ENCODE measurements at places on chromosomes 11 and 22. TPM values are rescaled to one million over a fixed set of nuclear protein-coding genes. Genes with fewer than 3 reads are reported as not detected.

- no peak for DNase-seq
These were observed 41.9 kb downstream of the BID start for GRCh38 chr22:17732251-17732854.

DNA sequence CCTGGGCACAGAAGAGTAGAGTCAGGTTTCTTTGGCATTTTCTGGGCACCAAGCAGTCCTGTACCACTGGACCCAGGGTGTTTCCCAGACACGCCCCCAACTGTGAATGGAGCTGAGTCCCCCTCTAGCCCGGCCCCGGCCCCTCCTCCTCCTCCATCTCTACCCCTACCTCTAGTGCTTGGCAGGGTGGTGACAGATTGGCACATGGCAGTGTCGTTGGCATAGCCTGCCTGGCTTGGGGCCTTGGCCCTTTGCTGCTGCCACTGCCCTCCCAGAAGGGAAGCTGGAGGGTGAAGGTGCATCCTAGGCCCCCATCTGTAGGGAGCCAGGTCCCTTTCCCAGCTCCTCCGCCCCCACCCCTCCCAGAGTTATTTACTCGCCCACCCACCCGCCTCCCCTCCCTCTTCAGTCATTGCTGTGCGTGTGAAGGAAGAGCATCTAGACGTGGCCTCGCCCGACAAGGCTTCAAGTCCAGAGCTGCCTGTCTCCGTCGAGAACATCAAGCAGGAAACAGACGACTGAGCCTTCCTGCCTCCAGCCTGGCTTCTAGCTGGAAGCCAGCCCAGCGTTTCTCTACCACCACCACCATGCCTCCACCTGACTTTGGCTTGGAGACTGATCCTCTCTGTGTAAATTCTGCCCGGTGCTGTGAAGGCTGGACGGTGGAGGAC is 10.9 kb downstream of the CHADL start:
- DNase-seq, result no peak

DNA sequence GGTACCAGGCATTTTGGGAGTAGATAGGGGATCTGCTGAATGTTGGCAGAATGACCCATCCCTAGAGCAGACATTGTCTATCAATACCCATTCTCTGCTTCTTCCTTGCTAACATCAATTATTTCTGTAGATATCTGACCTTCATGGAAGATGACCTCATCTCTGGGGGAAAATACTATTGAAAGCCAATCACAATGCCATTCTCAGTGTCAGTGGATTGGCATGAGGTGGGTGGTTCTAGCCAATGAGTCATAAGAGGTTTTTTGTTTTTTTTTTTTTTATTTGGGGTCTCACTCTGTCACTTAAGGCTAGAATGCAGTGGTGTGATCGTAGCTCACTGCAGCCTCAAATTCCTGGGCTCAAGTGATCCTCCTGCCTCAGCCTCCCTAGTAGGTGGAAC is 42.5 kb downstream of the SNX19 start:
- no peak for DNase-seq

The VWCE gene
- 11.1 TPM for total RNA-seq

DNA sequence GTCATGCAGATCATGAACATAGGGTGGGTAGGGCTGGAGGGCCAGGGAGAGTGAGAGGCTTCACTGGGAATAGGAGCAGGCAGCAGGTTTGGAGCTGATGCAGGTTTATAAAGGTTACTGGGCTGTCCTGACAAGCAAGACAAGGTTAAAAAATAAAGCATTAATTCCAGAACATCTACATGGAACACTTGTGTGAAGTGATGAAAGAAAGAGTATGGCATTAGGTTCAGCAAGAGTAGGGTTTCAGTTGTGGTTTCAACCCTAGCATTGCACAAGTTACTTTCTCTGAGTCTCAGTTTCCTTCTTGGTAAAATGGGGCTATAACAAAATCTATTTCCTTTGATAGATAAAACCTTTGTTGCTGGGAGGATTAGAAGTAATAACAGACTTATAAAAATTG is 114.6 kb upstream of the SESN3 start:
- no peak for DNase-seq

The SYT7 gene
- 9.0 TPM for total RNA-seq

DNA sequence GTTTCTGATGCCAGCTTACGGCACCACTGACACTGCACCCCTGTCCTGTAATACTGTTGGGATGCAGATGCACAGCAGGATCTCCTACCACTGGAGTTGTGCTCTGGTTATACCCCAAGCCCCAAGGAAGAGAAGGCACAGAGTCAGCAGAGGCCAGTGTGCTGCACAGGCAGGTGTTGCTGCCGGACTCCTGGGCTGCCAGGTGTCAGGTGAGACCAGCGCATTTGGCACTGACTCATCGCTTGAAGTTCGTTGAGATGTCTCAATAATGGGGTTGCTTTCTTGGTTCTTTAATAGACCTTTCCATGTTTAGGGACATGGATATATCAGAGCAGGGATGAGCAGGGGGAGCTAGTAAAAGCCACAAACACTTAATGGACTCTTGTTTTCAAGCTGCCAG is 75.7 kb upstream of the TTC12 start:
- no peak for DNase-seq

The ME3 gene
- 170 TPM for total RNA-seq

GRCh38 chr11:124533626-124534025 is 9.8 kb downstream of the OR8B12 start:
- DNase-seq, result no peak

The KCNK7 gene
- total RNA-seq, result 0.99 TPM

The OR5B21 gene
- 0.62 TPM for total RNA-seq

The SLC5A1 gene
- 4.8 TPM for total RNA-seq

- no peak for DNase-seq
These were observed 60.1 kb upstream of the PHF21B start for GRCh38 chr22:45069925-45070324.

DNA sequence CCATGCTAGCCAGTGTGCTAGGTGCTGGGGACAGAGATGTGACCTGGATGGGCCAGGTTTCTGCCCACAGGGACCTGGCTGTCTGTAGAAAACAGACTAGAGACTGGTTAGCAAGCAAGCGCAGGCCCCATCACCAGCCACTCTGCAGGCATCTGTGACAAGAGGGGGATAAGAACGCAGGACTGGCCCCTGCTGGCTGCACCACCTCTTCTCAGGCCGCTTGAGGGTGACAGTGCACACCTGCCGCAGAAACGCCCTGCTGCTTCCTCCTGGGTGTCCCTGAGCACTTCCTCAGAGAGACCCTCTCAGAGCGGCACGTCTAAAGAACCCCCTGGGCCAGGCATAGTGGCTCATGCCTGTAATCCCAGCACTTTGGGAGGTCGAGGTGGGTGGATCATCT is 5.9 kb upstream of the PICK1 start:
- DNase-seq, result no peak

GRCh38 chr11:112281726-112282125 is 21.1 kb upstream of the PLET1 start:
- DNase-seq, result no peak

The DDI1 gene
- 17.8 TPM for total RNA-seq

The BCO2 gene
- total RNA-seq, result 11.0 TPM

DNA sequence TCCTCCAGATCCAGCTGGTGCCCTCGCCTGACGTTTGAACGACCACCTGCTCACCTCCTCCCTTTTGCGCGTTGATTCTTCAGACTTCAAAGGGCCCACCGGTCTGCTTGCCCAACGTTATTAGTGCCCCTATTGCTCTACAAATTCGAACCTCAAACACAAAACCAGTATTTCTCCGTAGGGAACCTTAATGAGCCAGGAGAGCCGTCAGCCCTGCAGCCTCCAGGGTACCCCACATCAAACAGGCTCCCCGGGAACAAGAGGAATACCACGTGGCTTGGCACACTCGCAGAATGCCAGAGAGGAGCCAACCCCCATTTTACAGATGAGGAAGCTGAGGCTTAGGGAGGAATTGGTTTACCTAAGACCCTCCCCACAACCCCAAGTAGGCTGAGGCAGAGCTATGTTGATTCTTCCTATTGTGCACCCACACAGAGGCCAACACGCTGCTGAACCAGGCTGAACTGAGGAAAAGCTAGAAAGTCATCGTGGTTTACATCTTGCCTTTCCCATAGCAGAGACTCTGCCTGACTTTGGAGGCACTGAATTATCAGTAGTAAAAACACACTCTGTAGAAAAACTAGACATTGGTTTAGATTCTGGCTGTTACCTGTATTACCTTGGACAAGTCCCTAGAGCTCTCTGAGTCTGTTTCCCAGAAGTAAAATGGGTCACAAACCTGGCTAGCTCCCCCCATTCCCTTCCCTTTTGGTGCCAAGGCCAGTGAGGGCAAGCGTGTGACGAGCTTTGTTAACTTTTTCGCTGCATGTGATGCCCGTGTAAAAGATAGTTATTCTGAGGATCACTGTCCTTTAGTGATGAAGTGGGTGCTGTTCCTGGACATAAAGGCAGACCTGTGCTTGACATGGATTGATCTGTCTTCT is 764 bp downstream of the TKFC start:
- DNase-seq, result no peak

DNA sequence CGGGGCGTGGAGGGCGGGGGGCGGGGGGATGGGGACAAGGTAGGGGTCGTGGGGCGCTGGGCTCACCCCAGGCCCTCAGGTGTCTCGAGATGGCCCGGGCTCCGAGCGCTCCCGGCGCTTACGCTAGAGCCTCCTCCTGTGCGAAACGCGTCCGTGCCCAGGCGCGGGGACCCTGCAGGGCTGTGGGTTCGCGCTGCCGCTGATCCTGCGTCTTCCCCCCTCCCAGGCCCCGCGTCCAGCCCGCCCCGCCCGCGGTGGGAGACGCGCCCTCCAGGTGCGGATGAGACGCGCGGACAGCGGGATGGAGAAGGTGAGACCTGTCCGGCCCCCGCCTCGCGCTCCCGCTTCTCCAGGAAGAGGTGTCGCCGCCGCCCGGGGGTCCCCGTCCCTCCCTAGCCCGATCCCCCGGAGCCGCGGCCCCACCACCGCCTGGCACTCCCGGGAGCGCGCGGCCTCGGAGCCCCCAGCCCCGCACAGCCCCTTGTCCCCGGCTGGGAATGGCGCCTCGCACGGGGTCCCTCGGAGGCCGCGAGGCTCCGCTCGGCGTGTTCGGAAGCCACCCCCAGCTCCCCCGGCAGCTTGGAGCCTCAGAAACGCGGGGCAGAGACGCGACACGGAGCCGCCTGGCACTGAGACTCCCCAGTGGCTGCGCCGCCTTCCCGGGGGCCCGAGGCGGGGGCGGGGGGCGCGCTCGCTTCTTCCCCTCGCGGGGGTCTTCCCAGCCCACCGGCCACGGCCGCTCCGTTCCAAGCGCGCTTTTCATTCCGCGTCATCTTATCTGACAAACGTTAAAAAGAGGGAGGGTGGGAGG is 27.6 kb upstream of the TOLLIP start:
- DNase-seq, result no peak

The CHADL gene
- total RNA-seq, result 12.8 TPM

DNA sequence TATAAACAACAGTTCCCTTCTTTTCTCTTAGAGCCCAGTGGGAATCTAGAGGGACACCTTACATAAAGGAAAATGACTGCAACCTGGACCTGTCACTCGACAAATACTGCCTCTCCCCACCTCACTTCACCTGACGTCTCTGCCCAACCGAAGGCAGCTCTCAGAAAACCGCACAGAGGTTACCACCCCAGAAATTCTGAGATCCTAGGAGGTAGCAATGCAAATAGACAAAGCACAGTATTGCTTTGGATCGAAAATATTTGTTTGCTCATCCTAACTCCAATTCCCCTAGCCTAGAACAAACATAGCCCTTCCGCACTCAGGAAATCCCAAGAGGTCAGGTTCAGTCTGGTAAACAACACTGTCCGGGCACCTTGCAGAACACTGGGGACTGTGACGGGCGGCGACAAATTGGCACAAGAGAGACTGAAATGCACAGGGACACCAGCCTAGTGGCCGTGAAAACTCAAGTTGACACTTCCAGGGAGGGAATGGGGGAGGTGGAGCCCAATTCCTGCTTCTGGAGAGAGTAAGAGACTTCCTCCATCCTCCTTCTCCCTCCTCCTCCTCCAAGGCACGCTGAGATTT is 420 bp upstream of the TRIM44 start:
- DNase-seq, result no peak

- peak; percentile 56 for DNase-seq
These were observed 2.6 kb downstream of the SYNGR1 start for GRCh38 chr22:39352306-39352891.

GRCh38 chr11:132589791-132590190 is 942.5 kb downstream of the OPCML start:
- DNase-seq, result no peak

DNA sequence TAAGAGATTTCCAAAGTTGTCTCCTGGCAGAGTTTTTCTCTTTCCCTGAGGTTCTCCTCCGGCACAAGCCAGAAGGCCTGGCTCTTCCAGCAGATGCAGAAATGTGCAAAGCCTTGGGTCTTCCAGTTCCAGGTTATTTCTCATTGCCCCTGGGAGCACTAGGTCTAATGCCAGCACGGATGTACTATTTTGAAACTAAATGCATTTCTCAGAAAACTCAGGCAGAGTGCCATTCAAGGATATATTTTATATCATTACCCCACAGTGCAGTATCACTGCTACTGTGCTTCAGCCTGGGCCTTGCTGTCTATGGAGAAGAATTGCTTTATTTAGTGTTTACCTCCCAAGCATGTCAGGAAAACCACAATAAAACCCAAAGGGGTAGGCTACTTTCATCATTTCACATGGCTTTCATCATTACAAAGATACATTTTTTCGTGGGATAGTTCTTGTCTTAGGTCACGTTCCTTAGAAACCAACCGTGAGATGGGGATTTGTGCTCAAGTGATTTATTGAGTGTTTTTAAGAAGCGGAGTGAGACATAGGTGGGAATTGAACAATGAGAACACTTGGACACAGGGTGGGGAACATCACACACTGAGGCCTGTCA is 22.4 kb upstream of the FZD4 start:
- DNase-seq, result no peak

GRCh38 chr22:37476389-37477329 is 9.5 kb downstream of the MFNG start:
- DNase-seq, result no peak

The TSPAN32 gene
- total RNA-seq, result 1.0 TPM

The NEFH gene
- total RNA-seq, result 18.6 TPM

GRCh38 chr11:32262367-32262766 is 171.5 kb downstream of the RCN1 start:
- DNase-seq, result no peak

The SCGB1C1 gene
- total RNA-seq, result not detected

The FGF3 gene
- total RNA-seq, result 0.50 TPM

GRCh38 chr11:80163011-80163410 is 722.2 kb upstream of the TENM4 start:
- DNase-seq, result no peak

Measured in testis (tissue), 5 donors.